Stimulated activated CD8-positive, alpha-beta memory T cell treated with anti-CD3 and anti-CD28 coated beads, Interleukin-2, amount 100 ng/mL, for 1 hour (primary cell): ENCODE measurements at places on chromosomes 3 and 15.

DNA sequence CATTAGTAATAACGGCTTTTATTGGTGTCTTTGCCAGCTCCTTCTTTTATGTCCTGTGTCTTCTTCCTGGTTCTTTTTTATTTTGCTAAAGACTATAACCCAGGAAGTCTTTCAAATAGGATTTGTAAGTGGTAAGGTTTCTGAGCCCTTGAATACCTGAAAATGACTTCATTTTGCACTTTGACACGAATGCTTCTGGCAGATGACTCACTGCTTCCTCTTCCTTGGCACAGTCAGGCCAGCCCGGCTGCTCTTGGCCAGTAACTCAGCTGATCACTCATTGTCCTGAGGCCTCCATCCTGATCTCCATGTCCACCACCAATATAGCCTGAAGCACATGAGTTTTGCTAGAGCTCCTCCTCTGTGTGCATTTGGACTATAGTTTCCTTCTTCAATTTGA is 48.7 kb upstream of the NR2E3 start:
- no peak for DNase-seq

DNA sequence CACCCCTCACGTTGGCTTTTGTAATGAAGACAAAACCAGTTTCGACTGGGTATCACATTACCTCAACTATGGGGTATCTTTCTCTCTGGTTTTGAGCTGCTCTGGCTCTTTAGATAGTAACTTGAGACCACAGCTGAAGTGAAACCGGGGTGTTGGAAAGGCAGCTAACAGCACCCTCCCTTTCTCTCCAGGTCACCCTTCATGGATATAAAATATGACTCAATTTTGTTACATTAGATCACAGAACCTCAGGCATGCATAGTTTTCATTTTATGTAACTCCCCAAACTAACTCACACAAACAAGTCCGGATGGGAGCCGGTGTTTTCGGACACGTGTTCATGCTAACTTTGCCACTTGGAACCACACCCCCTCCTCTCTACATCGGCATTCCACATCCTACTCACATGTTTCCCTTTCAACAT is 90.7 kb downstream of the NR2F2 start:
- DNase-seq, result no peak

DNA sequence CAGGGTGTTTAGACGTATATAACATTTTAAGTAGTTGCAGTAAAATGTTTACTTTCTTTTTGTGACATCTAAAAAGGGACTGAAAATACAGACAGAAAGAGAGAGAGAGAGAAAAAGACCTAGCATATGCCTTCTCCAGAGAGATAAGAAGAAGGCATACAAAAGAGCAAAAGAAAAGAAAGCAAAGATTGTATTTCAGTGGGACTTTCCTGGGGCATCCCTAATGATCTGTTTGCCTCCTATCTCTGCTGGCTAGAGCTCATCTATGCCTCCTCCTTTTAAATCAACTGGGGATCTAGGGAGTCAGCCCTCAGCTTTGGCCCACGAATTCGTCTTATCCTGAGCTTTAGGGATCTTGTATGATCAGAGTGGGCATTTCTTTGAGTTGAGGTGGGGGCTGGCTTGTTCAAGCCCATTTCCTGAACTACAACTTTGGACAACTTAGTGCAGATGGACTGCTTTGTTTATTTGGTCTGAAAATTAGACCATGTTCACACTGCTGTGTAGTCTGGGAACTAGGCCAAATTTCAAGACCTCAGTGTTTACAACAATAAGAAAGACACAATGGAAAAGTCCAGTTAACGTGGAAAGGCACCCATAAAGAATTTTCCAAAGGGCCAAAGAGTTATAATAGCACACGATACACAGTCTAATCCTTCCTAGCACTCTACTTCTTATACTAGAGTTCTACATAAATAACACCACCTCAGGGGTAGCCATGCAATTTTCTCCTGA is 61.0 kb downstream of the ATP8B4 start:
- DNase-seq, result no peak

GRCh38 chr3:114218006-114218405 is 19.4 kb downstream of the ZNF80 start:
- DNase-seq, result no peak

- no peak for DNase-seq
Measured at GRCh38 chr3:186255703-186256331, 106.2 kb downstream of the DGKG start.
